ENCODE measurements at places on chromosomes 12 and 14. TPM values are rescaled to one million over a fixed set of nuclear protein-coding genes. Genes with fewer than 3 reads are reported as not detected.

The BMP4 gene
- 8.7 TPM for total RNA-seq

The MIP gene
- total RNA-seq: not detected

The EXOC3L4 gene
- 2.0 TPM for total RNA-seq

DNA sequence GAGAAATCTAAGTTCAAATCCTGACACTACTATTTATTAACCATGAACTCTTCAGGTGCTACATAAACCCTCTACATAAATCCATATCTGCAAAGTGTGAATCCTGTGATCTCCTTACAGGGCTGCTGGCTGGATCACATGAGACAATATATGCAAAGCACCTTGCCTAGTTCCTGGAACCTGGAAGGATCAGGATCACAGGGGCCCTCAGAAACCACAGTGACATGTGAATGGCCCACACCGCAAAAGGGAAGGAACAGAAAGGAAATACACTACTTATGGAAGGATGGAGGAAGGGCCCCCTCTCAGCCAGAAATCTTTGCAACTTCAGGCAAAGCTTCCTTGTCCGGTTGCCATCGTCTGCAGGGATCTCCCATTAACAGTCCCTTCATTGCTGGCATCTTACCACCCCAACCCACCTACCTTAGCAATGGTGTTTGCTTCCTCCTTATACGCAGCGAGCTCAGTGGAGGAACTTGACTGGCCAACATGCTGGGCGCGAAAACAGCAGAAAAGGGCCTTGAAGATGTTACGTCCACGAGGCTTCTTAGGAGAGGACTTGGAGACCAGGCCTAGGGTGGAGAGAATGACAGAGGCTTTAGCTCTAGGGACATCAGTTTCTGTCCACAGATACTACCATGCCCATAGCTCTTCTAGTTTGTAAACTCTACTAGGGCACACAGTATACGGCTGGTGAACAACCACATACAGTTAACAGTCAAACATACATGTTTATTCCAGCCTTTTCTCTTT is 10.7 kb upstream of the AVIL start:
- H3K4me1 ChIP-seq: no peaks in the 10 kb centered on the region
- H3K36me3 ChIP-seq: peaks cover 25% of the 10 kb centered on the region
- no peak overlapping the region for H3K27ac ChIP-seq
- no peak for DNase-seq

Measured in PC-3 (cell line).